Hematopoietic multipotent progenitor cell treated with erythropoietin and hydrocortisone succinate and interleukin-3 and kit ligand, for 4 days (in vitro differentiated cells): ENCODE measurements at places on chromosomes 6 and 20.

GRCh38 chr6:152008779-152009178 lies 201.3 kb downstream of the ESR1 start:
- DNase-seq: no peak

- DNase-seq: no peak
These were observed 37.8 kb downstream of the SLC2A12 start for GRCh38 chr6:134014588-134015137.

DNA sequence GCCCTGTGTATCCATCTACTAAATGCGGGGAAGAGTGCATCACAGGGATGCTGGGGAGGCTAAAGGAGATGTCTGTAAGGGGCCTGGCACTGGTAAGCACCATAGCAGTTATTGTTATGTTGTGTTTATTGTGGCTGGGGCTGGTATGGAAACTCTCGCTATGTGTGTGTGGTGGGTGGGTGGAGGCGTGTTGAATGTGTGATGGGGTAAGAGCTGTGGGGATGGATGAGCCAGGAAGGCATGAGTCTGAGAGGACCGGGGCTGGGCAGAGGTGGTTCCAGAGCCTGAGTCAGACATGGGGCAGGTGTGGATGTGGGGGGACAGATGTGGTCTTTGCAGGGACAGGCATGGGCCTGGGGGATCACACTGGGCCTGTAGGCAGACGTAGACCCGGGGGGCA lies 88.1 kb downstream of the GRM4 start:
- DNase-seq: no peak

- peak; percentile 29 for DNase-seq
These were observed 2.8 kb downstream of the CMTR1 start for GRCh38 chr6:37435816-37436215.

DNA sequence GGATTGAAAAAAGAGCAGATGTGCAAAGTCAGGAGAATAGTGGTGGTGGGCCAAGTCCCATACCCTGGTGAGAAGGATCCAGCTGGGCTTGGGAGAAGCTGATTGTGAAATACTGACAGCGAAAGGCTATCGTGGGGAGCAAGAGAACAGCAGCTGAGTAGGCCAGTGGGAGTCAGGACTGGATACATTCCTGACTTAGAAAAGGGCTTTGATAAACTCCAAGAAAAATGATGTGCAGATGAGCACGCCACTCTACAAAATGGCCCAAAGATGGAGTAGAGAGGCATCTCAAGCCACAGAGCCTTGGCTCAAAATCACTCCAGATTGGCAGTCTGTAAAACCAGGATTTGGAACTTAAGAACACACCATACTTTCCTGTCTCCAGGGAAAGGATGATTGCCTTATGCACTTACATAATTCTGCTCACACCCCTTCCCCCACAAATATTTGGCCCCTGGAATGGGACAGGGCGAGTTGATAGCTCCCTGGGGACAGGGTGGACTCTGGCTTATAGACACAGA lies 578.7 kb downstream of the MAFB start:
- DNase-seq: no peak

DNA sequence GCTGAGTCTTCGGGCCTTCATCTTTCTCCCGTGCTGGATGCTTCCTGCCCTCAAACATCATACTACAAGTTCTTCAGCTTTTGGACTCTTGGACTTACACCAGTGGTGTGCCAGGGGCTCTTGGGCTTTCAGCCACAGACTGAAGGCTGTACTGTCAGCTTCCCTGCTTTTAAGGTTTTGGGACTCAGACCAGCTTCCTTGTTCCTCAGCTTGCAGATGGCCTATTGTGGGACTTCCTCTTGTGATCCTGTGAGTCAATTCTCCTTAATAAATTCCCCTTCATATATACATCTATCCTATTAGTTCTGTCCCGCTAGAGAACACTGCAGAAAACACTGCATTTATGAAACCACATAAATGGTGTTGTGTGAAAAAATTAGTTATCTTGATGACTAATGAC lies 13.9 kb upstream of the BCLAF1 start:
- no peak for DNase-seq

DNA sequence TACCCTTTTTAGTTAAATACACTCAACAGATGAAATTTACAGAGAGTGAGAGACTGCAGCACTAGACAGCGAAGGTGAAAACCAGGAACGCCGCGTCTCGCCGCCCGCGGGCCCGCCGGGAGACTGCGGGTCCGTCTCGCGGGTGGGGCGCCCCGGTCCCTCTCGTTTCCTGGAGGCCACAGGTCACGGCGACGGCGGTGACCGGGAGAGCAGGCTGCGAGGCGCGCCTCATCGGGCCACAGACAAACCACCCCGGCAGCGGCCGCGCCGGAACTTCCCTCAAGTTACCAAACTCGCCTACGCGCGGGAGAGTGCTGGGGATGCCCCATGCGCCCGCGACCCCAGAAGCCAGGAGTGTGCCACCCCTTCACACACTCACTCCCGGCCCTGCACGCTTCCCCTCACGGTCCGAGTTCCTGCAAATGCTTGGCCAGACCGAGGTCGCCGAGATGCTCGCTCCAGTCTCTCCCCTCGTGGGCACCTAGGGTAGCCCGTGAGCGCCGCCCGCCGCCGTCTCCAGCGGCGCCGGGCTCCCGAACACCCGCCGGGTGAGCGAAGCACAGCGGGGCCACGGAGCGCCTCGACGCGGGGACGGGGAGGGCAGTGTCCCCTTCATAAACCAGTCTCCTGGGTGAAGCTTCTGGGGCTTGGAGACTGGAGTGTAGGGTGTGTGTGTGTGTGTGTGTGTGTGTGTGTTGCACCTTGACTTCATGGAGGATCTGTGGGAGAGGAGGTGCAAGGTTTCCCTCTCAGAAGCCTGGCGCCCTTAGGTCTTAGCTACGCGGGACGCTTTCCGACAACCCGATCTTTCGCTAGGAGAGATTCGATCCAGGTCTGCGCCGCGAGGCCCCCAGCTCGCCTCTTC lies 1.4 kb downstream of the BACH2 start:
- peak; percentile 63 for DNase-seq

GRCh38 chr6:154289818-154290508 lies 66.6 kb downstream of the IPCEF1 start:
- no peak for DNase-seq

GRCh38 chr6:12013307-12013719 lies 1.2 kb downstream of the HIVEP1 start:
- DNase-seq: no peak

GRCh38 chr6:2962004-2962403 lies 9.4 kb downstream of the SERPINB6 start:
- no peak for DNase-seq

DNA sequence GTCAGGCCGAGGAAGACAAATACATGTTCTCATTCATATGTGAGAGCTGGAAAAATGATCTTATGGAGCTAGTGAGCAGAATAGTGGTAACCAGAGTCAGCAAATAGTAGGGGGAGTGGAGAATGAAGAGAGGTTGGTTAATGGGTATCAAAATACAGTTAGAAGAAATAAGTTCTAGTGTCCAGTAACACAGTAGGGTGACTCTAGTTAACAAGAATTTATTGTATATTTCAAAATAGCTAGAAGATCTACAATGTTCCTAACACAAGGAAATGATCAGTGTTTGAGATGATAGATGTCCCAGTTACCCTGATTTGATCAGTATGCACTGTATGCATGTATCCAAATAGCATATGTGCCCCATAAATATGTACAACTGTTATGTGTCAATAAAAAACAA lies 128.4 kb downstream of the BCKDHB start:
- DNase-seq: no peak

GRCh38 chr6:118679327-118679901 lies 28.0 kb upstream of the CEP85L start:
- no peak for DNase-seq

- DNase-seq: no peak
These were observed 246.2 kb downstream of the FOXC1 start for GRCh38 chr6:1855890-1856289.

GRCh38 chr20:2331106-2331505 lies 35.3 kb downstream of the TGM3 start:
- DNase-seq: no peak

DNA sequence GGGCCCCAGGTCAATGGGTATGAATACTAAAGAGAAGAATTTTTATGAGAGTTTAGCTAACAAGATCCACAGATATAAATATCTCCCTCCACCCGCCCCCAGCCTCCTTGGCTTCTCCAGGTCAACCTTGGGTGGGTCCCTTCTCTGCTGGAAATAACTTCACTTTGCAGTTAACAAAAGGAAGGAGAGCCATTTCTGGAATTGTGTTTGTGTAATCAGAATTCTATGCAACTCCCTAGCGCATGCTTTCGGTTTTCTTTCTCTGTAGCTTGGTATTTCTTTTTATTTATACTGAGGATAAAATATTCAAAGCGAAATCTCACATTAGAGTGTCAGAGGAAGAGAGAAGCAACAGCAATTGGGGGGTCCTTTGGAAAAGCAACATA lies 27.1 kb downstream of the RIPOR2 start:
- no peak for DNase-seq

DNA sequence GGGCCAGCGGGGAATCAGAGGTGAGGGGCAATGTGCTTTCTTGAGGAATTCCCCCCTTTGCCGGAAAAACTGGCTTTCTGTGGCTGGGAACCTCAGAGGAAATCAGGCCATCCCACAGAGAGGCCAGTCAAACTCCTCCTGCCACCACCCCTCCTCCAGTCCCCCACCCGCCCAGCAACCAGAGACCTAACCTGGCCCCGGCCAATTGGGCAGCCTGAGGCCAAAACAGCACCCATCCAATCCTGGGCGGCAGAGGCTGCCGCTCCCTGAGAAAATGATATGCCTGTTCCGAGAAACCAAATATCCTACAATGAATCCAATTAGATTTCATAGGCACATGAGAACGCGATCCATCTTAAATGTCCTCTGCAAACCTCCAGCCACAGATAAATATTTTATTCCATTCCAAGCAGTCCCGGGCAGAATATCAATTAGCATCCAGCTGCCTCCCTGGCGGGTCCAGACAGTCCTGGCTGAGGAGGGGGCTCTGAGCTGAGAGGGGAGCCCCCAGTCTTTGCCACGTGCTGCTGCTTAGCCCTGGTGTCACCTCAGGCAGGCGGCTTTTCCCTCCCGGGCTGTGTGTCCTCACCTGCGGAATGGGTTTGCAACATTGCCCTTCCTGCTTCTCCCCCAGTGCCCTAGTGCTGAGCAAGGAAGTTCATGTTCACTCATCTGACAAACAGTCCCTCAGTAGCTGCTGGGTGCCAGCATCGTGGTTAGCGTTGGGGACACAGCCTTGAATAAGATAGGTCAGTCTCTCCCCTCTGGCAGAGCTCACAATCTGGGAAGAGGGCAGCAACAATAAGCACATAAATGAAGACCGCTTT lies 95.0 kb downstream of the DLGAP4 start:
- no peak for DNase-seq

DNA sequence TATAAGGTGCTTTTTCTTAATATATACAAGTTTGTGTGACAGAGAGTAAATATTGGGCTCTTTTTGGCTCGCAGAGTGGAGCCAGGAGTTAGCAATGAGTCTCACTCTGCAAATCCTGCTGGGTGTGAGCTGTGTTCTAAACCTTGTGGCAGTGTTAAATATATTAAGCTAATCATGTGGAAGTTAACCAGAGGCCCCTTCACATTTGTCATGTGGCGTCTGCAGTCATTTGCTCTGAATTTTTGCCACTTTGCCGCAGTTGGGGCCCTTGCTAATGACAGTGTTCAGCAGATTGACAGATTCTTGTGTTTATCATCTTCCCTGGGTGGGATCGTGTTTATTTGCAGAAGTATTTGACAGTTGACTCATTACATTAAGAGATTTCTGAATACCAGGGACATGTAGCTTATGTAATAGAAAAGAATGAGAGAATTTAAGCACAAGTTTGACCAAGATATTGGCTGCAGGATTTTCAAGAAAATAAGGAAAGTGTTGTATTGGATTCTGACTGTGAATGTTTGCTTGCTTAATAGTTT lies 37.9 kb downstream of the SPATA2 start:
- no peak for DNase-seq

DNA sequence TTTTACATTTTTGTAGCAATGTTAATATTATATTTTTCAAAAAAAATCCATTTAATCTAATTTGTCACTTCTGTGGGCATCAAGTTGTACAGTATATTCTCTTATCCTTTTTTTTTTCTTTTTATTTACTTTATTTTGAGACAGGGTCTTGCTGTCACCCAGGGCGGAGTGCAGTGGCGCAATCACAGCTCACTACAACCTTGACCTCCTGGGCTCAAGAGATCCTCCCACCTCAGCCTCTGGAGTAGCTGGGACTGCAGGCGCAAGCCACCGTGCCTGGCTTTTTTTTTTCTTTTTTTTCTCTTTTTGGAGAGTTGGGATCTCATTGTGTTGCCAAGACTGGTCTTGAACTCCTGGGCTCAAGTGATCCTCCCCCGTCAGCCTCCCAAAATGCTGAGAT lies 14.4 kb upstream of the BEND6 start:
- DNase-seq: no peak

DNA sequence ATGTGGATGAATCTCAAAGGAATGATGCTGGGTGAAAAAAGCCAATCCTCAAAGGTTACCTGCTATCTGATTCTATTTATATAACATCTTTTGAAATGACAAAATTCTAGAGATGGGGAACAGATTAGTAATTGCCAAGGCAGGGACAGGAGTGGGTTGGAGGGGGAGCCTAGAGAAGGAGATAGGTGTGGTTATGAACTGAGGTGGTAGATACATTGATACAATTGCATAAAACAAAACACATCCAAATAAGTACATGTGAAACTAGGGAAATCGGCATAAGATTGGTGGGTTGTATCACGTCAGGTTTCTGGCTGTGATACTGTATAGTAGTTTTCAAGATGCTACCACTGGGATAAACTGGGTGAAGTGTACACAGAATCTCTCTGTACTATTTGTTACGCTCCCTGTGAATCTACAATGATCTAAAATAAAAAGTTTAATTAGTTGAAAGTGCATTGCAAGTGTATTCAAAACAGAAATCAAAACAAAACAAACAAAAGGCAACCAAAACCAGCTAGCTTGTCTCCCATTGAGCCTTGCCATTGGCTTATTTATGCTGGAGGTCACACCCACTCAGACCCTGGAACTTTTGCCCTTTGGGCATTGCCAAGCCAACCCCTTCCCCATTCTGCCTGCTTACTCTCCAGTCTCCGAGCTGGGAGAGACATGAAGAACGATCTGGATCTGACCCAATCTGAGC lies 27.8 kb downstream of the PPP1R16B start:
- no peak for DNase-seq

DNA sequence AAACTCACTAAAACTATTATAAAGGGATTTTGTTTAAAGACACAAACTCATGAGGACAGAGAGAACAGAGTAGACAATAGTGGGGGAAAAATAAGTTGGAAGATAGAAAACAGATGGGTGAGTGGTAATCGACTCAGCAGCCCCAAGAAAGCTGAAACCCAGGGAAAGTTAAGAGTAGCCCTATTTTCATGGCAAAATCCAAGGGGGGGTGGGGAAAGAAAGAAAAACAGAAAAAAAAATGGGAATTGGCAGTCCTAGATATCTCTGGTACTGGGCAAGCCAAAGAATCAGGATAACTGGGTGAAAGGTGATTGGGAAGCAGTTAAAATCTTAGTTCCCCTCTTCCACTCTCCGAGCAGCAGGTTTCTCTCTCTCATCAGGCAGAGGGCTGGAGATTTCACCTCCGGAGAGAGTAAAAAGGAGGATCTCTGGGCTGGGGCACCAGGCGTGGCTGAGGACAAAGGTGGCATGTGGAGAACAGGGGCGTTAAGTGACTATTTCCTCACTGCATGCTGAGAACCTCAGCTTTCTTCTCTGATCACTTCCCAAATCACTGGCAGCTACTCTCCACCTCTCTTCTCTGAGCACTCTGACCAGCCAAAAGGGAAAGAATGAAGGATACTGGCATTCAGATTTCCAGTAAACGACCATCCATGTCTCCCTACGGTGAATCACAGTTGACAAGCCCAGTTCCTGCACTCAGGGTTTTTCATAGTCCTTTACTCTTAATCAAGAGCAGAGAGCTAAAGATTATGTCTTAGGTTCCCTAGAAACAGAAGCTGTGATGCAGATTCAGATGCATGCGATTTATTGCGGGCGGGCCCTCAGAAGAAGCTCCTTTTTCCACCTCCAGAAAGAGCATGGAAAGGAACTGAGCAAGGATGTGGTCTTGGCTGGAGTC lies 7.3 kb upstream of the RNF24 start:
- DNase-seq: no peak
